ENCODE measurements at places on chromosomes 3 and 15.

DNA sequence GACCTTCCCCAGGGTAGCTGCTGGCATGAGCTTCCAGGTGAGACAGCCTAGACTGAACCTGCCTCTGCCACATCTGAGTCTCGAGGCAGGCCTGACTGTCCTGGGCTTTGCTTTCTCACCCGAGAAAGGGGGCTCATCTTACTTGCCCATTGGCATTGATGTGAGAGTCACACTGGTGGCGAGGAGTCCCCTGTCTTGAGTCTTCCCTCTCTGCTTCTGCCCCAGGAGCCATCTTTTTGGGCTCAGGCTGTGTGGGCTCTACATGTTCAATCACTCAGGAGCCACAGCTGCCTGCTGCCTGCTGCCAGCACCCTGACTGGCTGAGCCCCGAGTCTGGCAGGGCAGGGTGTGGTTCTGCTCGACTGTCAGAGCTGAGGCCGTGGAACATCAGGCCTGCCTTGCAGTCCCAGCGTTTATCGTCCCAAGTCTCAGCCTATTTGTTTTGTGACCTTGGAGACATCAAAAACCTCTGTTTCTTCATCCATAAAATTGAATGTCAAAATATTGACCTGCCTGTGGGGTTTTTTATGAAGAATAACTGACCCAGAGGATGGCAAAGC is 132.5 kb downstream of the DNAJB8 start:
- DNase-seq, result no peak

DNA sequence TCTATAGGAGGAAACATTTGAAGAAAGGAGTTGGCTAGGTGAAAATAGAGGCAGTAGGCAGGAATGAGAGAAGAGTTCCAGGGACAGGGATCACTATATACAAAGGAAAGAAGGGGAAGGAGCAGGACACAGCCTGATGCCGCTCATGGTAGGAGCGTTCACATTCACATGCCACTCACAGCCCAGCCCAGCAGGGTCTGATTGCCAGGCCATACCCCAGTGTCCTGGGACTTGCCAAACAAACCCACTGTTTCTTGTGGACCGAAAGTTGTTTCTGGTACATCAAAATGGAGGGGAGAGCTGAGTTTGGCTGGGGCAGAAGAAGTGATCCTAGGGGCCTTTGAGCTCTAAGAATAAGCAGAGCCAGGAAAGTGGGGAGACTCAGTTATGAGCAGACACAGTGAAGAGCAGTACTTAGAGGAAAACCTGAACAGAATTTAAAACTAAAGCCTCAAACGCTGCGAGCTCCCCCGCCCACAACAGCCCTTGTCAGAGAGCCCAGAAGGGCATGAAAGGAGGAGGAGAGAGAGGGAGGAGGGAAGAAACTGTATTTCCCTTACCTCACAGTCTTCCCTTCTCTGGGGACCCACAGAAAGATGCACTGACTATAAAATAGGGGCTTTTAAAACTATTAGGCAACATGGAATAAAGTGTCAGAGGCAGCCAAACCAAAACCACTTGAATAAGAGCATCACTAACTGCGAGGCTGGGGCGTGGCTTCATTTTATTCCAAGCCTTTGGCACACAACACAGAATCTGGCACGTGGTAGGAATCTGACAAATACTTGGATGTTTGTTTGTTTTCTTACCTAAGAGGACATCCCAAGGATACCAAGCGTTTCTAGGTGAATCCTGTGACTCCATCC is 129.0 kb downstream of the RPL22L1 start:
- DNase-seq, result peak; percentile 98

- DNase-seq, result no peak
These were observed 2.0 kb downstream of the HHATL start for GRCh38 chr3:42700366-42701288.

DNA sequence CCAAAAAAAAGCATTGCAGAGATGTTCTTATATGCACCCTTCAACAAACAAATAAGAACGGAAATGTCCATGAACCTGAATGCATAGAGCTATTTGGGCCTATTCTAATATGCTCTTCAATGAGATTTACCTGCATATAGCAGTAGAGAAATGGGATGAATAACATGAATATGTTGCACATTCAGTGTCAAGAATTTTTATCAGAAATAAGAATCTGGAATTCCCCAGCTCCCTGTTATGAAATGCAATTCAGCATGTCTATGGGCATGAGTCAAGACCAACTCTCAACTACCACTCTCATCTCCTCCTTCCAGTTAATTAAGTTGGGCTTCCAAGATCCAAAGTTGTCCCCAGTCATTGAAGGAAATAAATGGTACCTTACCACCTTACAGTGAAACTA is 133.7 kb upstream of the ALCAM start:
- peak; percentile 19 for DNase-seq

- DNase-seq, result no peak
These were observed 9.0 kb upstream of the SMAD6 start for GRCh38 chr15:66692808-66693596.

GRCh38 chr3:152109038-152109437 is 159.7 kb upstream of the MBNL1 start:
- DNase-seq, result no peak

GRCh38 chr3:53887446-53887845 is 4.2 kb downstream of the SELENOK start:
- DNase-seq, result no peak

GRCh38 chr15:39317225-39317624 is 263.7 kb upstream of the THBS1 start:
- no peak for DNase-seq

DNA sequence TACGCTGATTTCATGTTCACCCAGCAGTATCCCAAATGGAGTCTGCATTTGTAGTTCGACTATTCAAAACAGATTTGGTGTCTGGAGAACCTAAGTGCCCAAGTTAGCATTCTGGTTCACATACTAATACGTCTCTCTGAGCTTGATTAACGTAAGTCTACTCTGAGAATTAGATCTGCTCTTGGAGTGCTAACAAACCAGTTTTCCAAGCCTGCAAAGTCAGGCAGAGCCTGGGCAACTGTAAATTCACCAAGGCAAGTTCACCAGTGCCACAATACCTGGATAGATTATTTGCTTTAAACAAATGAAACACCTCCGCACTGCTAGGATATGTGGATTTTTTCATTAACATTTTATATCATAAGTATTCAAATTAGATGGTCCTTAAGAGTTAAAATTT is 912.6 kb downstream of the ROBO1 start:
- no peak for DNase-seq

Measured in fibroblast of the aortic adventitia (primary cell).